ENCODE measurements at places on chromosomes 6 and 20.

GRCh38 chr6:33695451-33695887 lies 16.0 kb downstream of the UQCC2 start:
- DNase-seq = no peak

DNA sequence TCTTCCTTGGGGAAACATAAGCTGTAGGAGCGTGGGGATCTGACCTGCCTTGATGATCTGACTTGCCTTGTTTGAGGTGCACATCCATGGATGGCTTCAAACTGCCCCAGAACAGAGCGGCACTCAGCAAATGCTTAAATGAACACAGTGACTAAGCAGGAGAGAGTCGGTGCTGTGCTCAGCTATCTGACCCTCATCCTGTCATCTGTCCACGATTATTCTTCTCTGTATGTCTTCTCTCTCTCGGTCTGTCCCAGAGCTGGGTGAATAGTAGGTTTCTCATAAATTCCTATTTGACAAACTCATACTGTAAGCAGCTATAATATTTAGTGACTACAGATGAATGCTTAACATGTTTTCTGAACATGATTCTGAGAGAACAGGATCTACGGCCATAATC lies 37.3 kb downstream of the TRAM2 start:
- DNase-seq = no peak

GRCh38 chr6:143059663-143060353 lies 881 bp upstream of the AIG1 start:
- DNase-seq = no peak

DNA sequence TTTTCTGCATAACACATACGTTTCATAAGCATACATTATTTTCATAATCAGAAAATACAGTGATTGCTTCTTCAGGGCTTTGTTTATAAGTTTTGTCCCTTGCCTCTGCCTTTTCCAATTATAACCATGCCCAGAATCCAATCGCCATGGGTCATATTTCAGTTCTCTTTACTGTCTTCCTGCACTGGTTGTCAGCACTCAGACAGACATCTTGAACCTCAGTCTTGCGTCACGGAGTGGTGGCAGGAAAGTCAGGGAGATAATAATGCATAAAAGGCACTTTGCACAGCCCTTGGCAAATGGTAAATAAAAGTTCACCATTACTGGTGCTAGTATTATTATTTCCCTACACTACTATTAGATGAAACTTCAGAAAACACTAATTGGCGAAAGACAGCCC lies 7.2 kb downstream of the KIF16B start:
- peak; percentile 20 for DNase-seq
